Smooth muscle cell of the coronary artery (primary cell): ENCODE measurements at places on chromosomes 3 and 15. TPM values are rescaled to one million over a fixed set of nuclear protein-coding genes. Genes with fewer than 3 reads are reported as not detected.

Gene LMCD1
- 24.9 and 202 TPM in 2 replicates for total RNA-seq

Gene MYL3
- 0.08 and 2.3 TPM in 2 replicates for total RNA-seq

Gene THRB
- 0.08 and 7.5 TPM in 2 replicates for total RNA-seq

Gene ZNF774
- total RNA-seq = 1.1 and 1.7 TPM in 2 replicates

Gene ECE2
- not detected in 2 replicates for total RNA-seq

Gene CYP1A2
- total RNA-seq = not detected in 2 replicates

Gene ERICH6
- 0.08 TPM in 1 of 2 replicates, not detected in the other for total RNA-seq

Gene WDR49
- 0.08 and 0.12 TPM in 2 replicates for total RNA-seq

Gene SLC41A3
- 38.3 and 39.5 TPM in 2 replicates for total RNA-seq

Gene HHLA2
- total RNA-seq = not detected in 2 replicates

Gene ESYT3
- total RNA-seq = 0.30 and 4.3 TPM in 2 replicates

Gene RPL39L
- total RNA-seq = 11.3 and 49.4 TPM in 2 replicates

Gene CIP2A
- 1.5 and 7.8 TPM in 2 replicates for total RNA-seq

Gene HOMER2
- total RNA-seq = 2.4 and 9.4 TPM in 2 replicates
